Myocyte (in vitro differentiated cells): ENCODE measurements at places on chromosomes 1 and 21.

DNA sequence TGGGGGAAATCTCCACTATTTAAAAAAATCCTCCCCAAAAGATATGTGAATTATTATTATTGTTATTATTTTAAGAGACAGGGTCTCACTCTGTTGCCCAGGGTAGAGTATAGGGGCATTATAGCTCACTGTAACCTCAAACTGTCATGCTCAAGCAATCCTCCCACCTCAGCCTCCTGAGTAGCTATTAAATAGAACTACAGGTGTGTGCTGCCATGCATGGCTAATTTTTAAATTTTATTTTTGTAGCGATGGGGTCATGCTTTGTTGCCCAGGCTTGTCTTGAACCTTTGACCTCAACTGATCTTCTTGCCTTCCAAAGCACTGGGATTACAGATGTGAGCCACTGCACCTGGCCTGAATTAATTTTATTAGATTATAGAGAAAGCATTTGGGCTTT lies 116.8 kb downstream of the RABGAP1L start:
- no peak for DNase-seq

- no peak for DNase-seq
These were observed 7.4 kb downstream of the COP1 start for GRCh38 chr1:176199707-176200106.

GRCh38 chr1:63498106-63498505 lies 24.9 kb downstream of the ITGB3BP start:
- DNase-seq, result no peak

- no peak for DNase-seq
These were observed 21.4 kb downstream of the CSF1 start for GRCh38 chr1:109931911-109932636.

GRCh38 chr1:21594935-21595897 lies 73.9 kb downstream of the RAP1GAP start:
- peak; percentile 64 for DNase-seq

- no peak for DNase-seq
These were observed 918 bp upstream of the RASAL2 start for GRCh38 chr1:178092878-178093493.

GRCh38 chr1:151142411-151143056 lies 3.9 kb downstream of the SEMA6C start:
- DNase-seq, result peak; percentile 95

DNA sequence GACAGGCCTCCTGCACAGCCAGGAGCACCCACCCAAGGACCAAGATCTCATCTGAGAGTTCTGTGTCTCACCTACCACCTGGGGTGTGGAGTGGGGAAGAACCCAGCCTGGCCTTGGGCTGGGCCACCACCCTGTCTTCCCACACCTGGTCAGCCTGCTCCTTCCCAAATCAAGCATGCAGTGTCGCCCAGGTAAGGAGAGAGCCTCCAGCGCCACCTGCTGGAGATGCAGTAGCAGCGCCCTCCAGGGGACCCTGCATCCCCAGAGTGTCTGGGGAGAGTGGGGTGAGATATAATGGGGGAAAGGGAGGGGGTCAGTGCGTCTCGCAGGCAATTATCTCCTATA lies 32.3 kb downstream of the KIAA2013 start:
- DNase-seq, result peak; percentile 34

- no peak for DNase-seq
These were observed 10.5 kb upstream of the GNG12 start for GRCh38 chr1:67843746-67844145.

DNA sequence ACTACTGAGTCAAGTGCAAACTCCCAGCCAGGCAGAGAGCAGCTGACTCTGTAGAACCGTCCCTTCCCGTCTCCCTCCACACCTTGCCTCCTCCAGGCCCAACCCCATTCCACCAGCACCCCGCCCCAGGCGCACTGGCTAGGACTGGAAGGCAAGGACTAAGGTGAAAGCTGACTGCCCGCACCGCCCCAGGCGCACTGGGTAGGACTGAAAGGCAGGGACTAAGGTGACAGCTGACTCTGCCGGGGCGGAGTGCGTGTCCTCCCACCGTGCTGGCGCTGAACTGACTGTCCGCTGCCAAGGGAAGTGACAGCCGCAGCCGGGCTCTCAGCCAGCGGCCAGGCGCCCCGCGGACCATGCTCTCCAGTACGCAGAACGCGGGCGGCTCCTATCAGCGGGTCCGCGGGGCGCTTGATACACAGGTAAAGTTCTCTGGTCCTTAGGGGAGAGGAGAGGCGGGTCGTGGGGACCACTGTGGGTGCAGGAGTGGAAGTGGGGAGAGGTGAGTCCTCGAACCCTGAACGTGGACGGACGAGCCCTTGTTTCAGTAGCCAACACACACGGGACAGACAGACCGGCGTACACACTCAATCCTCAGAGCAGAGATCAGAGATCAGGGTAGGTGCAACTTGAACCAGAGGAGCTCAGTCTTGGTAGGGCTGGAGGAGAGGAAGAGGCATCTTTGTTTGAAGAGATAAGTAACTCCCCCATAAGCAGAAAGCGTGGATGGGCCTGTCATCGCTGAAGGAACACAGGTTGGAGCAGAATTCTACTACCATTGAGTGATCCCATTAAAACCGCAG lies 58.0 kb downstream of the RBM11 start:
- no peak for DNase-seq

- DNase-seq, result no peak
These were observed at the start of gene LEFTY1 for GRCh38 chr1:225888898-225889601. TSS of gene LEFTY1 (minus strand) at chr1:225889146. CDS start at chr1:225889066, 80 bp downstream.
